ENCODE measurements at places on chromosomes 4 and X. TPM values are rescaled to one million over a fixed set of nuclear protein-coding genes. Genes with fewer than 3 reads are reported as not detected.

GRCh38 chrX:74449322-74449936 lies 28.1 kb downstream of the SLC16A2 start:
- no peak for DNase-seq

DNA sequence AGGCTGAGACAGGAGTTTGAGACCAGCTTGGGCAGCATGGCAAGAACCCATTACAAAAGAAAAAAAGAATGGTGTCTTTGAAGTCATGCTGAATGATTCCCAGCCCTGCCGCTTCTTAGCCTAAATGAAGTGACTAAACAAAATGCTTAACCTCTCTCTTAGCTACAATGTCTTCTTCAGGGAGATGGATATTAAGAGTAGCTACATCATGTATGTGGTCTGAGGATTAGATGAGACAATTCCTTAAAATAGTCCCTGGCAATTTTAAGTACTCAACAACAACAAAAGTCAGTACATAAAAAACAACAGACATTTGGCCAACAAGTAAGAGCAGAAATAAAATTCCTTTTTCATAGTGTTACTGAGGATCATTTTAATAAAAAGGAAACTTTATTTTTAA lies 64.3 kb upstream of the COX18 start:
- DNase-seq, result no peak

DNA sequence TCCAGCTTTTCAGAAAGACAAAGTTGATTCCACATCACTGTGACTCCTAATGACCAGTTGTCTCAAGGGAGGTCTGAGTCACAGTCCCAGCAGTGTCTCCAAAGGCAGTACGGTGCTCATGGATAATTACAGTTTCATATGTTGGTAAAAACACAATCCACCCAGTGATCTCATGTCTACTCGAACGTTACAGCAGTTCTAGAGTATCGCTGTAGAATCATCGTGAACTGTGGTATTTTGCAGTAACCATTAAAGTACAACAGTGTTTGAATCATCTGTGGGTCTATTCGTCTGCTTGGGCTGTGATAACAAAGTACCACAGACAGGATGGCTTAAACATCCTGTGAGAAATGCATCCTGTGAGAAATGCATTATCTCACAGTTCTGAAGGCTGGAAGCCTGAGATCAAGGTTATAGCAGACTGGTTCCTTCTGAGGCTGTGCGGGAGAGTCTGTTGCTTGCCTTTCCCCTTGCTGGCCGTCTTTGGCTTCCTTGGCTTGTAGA lies 121.1 kb upstream of the SORBS2 start:
- no peak for DNase-seq

Gene TMEM150C
- 5.1 TPM for total RNA-seq

GRCh38 chr4:183783306-183783705 lies 121.8 kb upstream of the STOX2 start:
- no peak for DNase-seq

DNA sequence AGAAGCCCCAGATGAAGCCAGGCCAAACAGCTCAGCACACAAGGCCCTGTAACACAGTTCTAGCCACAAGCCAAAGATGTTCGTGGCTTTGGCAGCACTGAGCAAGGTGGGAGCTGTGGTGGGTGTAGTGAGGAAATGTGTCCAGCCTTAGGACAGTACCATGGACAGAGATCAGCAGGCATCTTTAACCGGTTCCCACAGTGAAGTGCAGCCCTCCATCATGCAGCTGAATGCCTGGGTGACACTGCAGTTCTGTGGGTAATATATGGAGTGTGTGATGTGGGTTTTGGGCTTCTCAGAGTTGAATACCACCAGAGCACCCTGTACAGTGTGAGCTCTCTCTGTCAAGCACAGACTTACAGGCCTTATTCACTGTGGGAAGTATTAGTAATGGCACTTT lies 6.0 kb upstream of the NEXMIF start:
- DNase-seq, result no peak

All from glutamatergic neuron (in vitro differentiated cells).